ENCODE measurements at places on chromosomes 12 and 14. TPM values are rescaled to one million over a fixed set of nuclear protein-coding genes. Genes with fewer than 3 reads are reported as not detected.

The TSPAN11 gene
- total RNA-seq = 2.4 TPM

The KRT6B gene
- 2.0 TPM for total RNA-seq

The OTOGL gene
- not detected for total RNA-seq

The DHRS1 gene
- total RNA-seq = 8.2 TPM

The SOX5 gene
- total RNA-seq = 134 TPM

The RNFT2 gene
- 11.0 TPM for total RNA-seq

The CLEC12A gene
- total RNA-seq = not detected

The SOS2 gene
- total RNA-seq = 8.3 TPM

The AHNAK2 gene
- total RNA-seq = 12.6 TPM

The MYF6 gene
- total RNA-seq = not detected

Data from A375 (cell line).